Skeletal muscle cell (primary cell): ENCODE measurements at places on chromosomes 7 and 10.

- no peak for DNase-seq
Measured at GRCh38 chr10:20614911-20615310, 282.2 kb downstream of the NEBL start.

DNA sequence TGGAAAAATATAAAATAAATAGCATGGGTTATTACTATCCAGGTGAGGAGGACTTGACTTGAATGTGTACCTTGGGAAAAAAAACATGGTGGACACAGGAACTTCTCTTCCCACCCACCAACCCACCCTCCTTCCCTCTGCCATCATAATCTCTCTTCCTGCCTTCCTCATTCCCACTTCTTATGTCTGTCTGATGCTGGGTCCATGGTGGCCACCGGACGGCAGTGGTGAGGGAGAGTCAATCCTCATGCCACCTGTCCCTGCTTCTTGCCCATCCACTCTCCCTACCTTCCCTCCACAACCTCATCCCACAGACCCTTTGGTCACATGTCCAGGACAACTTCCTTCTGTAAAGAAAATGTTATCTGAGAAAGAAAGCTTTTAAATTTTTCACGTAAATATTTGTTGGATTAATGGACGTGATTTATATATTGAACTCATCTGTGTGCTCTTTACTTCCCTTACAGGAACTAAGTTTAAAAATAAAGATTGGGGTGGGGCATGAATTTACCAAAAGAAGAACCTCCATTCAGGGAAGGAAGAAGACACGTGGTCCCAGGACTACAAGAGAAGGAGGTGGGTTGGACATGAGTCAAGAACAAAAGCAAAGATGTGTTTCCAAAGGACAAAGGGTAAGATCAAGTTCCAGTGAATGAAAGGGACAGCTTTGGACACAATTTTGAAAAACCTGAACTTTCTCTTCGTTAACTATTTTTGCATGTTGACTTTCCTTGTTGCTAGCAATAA lies 104.5 kb downstream of the PIP4K2A start:
- no peak for DNase-seq

DNA sequence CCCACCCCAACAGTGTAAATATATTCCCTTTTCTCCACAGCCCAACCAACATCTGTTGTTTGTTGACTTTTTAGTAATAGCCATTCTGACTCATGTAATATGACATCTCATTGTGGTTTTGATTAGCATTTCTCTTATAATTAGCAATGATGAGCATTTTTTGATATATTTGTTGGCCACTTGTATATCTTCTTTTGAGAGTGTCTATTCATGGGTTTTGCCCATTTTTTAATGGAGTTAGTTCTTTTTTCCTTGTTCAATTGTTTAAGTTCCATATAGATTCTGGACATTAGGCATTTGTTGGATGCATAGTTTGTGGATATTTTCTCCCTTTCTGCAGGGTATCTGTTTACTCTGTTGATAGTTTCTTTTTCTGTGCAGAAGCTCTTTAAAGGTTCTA lies 340.1 kb downstream of the NXPH1 start:
- no peak for DNase-seq

- DNase-seq = peak; percentile 11
Measured at GRCh38 chr10:66752714-66753113, 173.1 kb upstream of the LRRTM3 start.

GRCh38 chr10:116143673-116144222 lies 129.3 kb downstream of the GFRA1 start:
- DNase-seq = no peak

DNA sequence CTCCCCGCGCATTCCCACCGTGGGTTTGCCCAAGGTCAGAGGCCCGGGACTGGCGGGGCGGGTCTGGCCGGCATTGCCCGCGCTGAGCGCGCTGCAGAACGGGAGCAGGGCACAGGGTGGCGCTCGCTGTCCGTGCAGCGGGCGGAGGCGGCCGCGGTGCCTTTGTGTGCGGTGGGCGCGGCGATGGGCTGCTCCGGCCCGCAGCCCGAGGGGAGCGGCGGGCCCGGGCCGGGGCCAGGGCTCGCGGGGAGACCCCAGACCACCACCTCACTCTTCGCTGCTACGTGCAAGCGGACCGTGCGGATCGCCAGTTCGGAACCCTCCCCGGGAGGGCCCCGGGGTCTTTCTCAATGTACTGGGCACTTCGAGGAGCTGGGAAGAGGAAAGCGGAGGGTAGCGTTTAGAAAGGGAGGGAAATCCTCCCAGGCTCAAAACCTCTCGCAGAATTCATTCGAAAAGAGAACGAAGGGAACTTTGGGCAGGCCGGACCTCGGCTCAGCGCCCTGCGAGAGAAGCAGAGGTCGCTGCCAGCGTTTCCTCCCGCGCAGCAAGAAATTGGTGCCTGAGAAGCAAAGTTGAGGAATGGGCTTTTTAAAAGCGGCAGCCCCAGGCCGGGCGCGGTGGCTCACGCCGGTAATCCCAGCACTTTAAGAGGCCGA lies 8.5 kb downstream of the SP8 start:
- DNase-seq = no peak

GRCh38 chr7:94482796-94483195 lies 26.8 kb upstream of the CASD1 start:
- DNase-seq = no peak

DNA sequence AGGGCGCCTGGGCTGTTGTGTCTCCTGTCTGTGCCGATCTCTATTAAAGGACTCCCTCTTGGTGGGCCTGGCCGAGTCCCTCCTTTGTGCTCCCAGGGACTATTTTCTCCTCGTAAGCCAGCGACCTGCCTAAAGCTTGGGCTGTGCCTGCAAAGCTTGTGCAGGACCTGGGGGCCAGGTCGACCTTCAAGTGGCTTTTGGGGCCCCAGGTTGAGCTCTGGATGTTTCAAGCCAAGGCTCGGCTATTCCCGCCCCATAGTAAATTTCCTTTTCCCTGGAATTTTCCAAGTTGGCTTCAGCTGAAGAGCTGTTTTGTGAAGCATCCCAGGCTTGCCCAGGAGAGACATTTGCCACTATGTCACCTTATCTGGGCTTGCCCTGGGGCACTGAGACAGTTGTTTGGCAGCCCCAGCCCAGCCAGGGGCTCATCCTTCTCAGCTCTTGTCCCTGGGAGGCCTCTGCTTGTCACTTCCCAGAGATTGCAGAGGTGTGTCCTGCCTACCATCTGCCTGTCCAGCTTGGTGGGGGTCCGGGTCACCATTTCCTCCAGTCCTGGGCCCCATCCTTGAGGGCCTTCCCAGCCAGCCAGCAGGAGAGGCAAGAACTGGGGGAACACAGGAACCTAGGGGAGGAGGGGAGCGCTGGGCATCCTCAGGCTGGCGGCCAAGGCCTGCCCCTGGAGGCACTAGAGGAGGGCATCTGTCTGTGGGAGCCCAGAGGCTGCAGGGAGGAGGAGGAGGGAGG lies 20.2 kb downstream of the ZMIZ2 start:
- DNase-seq = no peak

DNA sequence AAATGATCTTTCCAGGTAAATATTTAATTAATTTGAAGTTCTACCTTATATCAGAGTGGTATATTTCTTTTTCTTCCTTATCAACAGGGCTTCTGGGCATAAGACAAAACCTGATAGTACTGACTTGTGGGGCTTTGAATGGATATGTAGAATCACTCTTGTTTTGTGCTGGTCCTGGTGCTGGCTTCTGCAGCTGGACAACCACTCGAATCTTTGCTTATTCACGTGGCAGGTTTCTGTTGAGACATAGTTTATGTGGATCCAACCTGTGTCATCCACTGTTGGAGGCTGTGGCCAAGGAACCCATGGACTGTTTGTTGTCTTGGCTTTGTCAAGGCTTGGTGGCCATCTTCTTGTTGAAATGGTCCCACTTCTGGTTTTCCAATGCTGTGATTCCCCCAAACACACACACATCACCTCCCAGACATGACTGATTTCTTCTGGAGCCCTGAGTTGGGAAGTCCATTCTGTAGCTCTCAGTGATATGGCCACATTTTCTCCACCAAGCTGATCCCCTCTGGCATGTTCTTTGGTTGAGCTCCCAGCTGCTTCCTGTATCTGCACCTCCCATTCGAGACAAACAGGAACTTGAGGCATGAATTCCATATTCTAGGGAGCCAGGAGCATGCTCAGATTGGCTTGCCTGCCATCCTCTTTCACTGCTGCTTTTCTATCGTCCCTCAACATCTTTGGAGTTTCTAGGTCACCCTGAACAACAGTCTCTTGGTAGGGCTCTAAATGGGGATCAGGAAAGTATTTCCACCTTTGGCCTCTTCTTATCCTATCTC lies 19.5 kb downstream of the TAS2R41 start:
- no peak for DNase-seq

- peak; percentile 26 for DNase-seq
Measured at GRCh38 chr10:29304264-29304994, 15.6 kb downstream of the LYZL1 start.

DNA sequence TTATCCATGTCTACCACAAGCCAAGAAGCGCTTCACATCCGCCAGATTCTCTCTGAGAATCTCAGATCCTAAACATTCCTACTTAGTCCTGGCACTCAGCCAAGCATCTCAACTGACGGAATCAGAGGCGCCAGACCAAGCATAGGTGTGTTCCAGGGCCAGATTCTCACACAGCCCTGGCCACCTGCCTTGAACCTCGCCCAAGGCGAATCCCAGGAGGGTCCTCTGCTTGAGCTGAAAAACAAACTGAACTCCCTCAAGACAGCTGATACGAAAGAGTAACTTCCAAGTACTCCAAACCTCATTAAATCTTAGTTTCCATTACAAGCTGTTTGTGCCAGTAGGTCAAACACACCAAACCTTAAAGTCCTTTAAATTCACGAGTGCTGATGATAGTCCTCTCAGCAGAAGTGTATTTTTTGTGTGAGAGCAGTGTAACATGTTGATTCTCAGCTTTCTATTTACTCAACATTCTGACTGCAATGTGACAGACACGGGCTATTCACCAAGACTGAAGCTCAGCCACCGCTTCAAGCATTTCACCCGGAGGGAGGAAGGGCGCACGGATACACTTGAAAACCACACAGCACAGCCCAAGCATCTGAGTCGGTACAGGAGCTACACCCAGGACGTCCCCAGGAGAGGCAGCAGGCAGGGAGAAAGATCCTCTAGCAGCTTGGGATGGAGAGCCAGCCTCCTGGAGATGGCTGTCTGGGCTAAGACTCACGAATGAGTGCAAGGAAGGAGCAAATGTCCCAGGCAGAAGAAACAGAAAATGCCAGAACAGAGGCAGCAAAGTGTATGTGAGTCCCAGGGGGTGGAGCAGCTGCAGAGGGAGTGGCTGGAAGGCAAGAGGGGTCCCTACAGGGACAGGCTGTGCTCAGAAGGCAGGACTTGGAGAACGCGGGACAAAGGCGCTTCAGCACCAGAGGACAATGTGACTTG lies 6.0 kb downstream of the PARD3 start:
- no peak for DNase-seq

GRCh38 chr7:141992156-141992555 lies 3.5 kb upstream of the MGAM start:
- DNase-seq = no peak

GRCh38 chr10:49360271-49361177 lies 35.4 kb downstream of the DRGX start:
- DNase-seq = no peak

- peak; percentile 38 for DNase-seq
Measured at GRCh38 chr10:74249865-74250264, 98.8 kb downstream of the ADK start.

DNA sequence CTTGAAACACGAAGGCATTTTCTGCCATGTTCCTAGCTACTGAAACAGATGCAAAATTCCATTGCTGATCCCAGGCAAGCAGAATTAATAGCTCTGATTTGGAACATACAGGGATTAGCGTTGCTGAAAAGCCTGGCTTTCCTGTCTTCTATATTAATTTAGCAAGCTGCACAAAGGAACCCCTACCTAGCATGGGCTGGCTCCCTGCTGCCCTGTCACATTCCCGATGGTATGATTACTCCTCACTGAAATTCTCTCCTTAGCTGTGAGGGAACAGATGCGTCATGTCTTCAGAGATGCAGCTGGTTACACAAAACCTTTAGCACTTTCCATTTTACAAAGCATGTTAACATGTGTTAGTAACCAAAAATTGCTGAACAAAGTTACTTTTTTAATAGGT lies 878.9 kb downstream of the TYW1 start:
- no peak for DNase-seq

DNA sequence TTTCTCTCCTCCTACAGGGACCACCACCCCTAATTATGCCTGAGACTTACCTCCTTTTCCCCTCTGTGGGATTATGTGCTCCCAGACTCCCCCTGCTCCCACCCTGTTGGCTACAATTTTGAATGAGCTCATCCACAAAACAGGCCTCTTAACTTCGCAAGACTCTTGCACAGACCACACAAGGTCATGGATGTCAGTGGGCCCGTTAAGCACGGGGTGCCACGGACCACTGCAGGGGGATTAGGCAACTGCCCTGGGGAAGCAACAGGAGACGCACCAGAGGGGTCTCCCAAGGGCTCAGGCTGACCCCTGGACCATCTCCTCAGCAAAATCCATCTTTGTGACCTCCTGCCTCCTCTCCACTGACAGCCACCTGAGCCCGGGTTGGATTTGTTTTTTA lies 42.1 kb upstream of the COL13A1 start:
- no peak for DNase-seq

GRCh38 chr7:103075337-103075918 lies 488 bp downstream of the ARMC10 start:
- DNase-seq = no peak

- DNase-seq = no peak
Measured at GRCh38 chr10:85175635-85176034, 847.2 kb downstream of the CCSER2 start.

- DNase-seq = no peak
Measured at GRCh38 chr10:110285501-110285900, 19.2 kb downstream of the SMNDC1 start.

DNA sequence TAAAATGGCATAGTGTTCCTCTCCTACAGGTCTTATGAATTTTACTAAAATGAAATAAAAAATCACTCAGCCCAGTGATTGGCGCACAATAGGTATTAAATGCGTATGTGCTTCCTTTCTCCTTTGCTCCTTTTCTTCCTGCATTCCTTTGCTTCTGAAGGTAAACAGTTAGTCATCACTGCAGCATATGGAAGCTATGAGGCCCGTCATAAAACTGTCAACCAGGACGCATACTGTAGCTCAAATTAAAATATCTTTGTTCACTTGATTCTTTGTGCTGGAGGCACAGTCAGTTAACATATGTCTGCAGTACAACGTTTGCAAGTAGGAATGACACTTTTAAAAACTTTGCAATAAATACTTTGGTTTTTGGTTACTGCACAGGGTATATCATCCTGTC lies 374.7 kb downstream of the TCERG1L start:
- no peak for DNase-seq

- no peak for DNase-seq
Measured at GRCh38 chr7:34177476-34177875, 272.1 kb downstream of the BMPER start.

- DNase-seq = no peak
Measured at GRCh38 chr10:3476186-3476585, 303.6 kb upstream of the PITRM1 start.

GRCh38 chr7:150941351-150942000 lies 36.6 kb downstream of the KCNH2 start:
- DNase-seq = no peak

GRCh38 chr7:152967958-152968357 lies 208.4 kb downstream of the ACTR3B start:
- DNase-seq = no peak
